Fibroblast of skin of back (primary cell): ENCODE measurements at places on chromosomes 7 and 10.
A peak's percentile ranks its signal among the peaks of the same experiment; 100 is the strongest.

- no peak for DNase-seq
Observed at GRCh38 chr7:71911051-71911450, 501.1 kb downstream of the CALN1 start.

DNA sequence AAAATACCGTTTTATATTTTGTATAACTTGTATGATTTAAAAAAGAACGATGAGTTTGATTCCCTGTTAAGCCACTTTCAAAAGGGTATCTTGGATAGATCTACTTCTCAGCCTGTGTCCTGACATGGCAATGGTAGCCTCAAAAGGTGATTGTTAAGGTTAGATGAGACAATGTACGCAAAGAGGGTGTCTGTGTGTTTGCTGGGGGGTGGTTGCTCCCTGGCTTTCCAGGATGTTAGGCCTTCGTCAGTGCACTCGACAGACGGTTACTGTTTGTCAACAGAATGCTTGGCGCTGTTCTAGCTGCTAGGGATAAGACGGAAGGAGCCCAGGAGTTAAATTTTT lies 90.3 kb downstream of the NEURL1 start:
- no peak for DNase-seq

DNA sequence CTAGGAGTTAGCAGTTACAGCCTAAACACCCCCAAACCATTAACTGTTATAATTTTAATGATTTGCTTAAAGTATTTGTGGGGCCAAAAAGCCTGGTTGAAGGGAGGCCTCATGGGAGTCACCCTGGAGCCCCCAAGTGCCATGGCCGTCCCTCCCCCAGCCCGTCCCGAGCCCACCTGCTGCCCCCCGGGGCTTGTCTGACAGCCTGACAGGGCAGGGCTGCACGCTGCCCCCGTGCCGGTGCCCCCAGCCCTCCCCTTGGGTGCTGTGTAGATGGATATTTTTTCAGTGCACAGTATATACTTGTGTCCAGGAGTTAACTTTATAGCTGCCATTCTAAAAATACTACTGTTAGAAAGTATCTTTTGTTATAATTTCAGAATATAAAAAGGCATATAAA lies 108.4 kb downstream of the CYTH3 start:
- no peak for DNase-seq

DNA sequence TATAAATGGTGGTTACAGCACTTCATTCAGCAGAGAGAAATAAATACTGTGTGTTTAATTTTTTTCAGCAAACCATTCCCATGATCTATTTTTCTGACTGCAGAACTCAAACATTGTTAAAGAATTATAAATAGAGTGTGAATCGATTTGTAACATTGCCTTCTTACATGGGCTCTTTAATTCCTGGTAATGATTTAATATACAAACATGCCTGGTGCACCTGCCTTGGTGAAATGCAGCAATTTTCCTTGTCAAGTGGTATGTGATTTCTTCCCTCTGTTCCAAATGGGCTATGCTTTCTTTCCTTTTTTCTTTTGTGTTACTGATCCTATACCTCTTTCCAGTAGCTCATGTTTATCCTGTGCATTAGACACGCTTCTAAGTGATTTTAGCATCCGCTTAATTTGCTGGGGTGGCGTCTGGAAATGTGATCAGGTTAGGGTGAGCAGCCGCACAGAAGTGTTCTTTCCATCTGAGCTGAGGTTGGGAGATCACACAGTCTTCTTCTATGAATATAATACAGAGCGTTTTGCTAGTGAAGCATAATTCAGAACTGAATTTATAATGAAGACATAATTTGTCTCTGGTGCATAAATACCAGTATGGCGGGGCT lies 94.3 kb upstream of the ITGB1 start:
- DNase-seq, result no peak

DNA sequence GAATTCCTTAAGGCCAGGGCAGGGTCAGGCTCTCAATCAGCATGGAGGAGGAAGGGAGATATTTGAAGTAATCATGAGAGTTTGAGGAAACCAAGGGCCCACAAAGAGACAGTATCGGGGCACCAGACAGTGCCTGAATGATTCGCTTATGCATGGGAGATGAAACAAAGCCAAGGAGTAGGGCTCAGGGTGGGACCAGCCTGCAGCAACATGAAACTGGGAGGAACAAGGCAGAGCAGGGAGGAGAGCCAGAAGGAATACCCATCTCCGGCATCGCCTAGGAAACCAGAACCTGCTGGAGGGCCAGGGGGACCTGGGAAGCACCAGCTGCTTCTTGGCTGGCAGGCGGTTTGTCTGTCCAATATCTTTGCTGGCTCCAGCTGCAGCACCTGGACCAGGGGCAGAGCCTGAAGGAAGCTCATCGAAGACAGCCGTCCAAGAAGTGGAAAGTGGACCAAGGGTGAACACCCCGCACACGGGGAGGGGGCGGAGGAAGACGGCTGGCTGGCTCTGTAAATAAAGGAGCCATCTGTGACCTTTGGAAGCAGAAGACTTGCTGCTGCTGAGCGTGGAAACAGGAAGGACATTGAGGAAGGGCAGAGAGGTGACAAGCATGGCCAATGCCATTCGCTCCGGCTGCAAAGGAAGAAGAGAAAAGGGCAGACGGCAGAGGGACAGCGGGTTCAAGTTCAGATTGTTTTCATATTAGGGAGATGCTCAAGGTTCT lies 34.4 kb upstream of the ECHDC3 start:
- DNase-seq, result no peak

DNA sequence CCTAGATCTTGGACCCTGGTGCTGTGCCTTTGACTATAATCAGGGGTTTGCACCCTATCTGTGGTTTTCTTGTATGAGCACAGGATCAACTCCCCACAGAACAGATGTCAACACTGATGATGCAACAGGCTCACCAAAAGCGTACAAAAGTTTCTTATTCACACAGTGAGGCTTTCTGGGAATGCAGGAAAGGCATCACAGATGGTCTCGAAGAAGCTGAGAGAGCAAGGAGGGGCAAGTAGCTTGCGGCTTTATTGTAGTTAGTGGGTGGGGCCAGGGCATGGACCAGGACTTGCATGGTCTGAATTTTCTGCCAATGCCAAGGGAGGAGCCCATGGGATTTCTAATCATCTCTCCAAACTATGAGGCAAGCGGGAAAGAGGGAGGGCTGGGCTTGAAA lies 46.2 kb downstream of the SEC61G start:
- DNase-seq, result no peak

- DNase-seq, result no peak
Observed at GRCh38 chr7:56483153-56483552, 366.9 kb upstream of the NUPR2 start.

GRCh38 chr10:14220026-14220425 lies 110.7 kb downstream of the FRMD4A start:
- no peak for DNase-seq

DNA sequence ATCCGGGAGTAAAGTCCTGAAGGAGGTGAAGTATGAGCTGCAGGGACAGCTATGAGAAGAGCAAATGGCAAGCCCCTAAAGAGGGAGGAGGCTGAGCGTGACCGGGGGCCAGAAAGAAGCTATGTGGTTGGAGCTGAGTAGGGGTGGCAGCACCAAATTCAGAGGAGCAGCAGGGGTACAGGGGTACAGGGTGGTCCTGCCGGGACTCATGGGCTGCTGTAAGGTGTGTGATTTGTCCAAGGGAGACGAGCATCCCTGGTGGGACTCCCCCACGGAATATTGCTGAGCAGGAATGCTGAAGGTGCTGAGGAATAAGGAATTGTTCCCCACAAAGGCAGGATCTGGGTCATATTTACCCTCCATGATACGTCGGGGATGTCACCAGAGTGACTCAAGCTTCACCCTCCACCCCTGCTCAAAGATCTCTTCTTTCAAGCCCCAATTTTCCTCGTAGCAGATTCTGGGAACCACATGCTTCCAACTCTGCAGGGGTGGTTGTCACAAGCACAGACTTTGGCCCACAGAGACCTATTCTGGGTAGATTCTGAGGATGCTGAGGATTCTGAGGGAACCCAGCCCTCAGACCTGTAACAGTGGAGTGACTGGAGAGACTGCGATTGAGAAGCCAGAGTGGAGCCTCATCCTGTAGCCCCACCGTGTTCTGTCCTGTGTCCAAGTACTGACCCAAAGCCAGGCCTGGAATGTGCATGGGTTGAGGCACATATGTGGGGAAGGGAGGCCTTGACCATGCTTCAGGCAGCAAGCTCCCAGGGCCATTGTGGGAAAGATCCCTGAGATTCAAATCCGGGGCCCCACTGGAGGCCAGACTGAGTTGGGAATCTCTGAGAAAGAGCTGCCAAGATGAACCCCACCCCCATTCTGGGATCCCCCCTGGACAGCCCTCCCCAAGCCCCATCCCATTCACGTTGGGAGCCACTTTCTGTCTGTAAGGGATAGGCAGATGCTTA lies 4.2 kb downstream of the SFTPD start:
- DNase-seq, result no peak

DNA sequence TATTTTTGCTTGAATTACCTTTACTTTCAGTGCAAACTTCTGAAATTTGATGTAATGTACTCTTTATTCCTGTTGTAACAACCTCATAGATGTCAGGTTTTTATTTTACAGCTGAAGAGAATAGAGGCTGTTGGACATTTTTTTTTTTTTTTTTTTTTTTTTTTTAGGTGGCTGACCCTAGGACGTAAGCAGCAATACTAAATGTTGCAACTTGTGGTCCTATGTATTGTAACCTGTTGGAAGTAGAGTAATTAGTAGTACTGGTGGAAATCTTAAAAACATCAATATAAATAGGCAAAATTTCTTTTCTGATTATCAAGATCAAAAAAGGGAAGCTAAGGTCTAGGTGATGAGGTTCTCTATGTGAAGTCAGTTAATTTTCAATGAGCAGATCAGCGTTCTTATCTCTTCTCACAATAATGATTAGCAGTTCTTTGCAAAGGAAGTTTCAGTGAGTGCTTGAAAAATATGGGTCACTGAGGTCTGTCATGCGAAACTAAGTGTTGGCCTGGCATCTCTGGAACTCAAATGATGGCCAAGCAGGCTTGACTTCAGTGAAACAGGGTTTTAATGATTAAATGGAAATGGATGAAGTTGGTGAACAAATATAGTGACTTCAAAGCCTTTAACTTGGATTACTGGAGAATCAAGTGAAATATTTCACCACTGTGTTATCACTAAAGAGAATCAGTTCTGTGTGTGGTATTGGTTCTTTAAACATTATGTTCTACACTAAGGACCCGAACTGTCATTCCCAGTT lies 42.7 kb downstream of the BICC1 start:
- no peak for DNase-seq

- DNase-seq, result no peak
Observed at GRCh38 chr7:64744680-64745079, 49.5 kb upstream of the ZNF138 start.

- DNase-seq, result peak; percentile 99
Observed at GRCh38 chr7:19404912-19405329, 259.7 kb upstream of the FERD3L start.

DNA sequence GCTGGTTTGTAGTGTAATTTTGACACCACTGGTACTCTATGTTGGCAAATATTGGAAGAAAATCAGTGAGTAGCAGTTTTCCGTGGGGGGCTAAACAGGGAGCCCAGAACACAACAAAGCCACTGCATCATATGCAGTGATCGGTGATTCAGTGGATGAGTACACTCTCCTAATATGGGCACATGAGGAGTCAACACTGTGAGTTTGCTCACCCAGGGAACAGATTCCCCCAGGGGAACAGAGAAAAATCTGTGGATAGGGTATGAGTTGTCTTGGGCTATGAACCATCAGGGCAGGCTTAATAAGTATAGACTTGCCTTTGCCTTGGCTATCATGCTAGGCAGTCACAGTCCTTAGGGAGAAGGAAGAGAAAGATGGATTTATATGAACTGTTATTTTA lies 227.7 kb upstream of the SEMA3E start:
- peak; percentile 85 for DNase-seq

GRCh38 chr10:97062456-97062855 lies 123.3 kb downstream of the SLIT1 start:
- DNase-seq, result no peak

- DNase-seq, result peak; percentile 54
Observed at GRCh38 chr10:13536674-13537366, 8.0 kb upstream of the BEND7 start.

GRCh38 chr10:131214521-131215244 lies 96.8 kb downstream of the TCERG1L start:
- DNase-seq, result no peak

DNA sequence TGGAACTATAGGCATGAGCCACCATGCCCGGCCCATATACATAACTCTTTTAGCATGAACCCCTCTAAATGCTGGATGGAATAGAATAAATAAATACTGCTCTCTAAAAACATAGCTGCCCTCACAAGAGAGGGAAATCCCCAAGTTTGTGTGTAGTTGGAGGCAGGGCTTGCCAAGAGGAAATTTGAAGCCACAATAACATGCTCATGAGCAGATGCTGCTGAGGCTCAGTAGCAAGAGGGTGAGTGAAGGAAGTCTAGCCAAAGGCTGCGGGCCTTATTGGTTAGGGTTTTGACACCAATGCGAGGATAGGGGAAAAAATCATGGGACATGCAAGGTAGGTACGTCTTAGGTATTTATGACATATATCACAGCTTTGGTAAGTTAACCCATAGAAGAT lies 17.3 kb downstream of the TPK1 start:
- DNase-seq, result peak; percentile 4

GRCh38 chr7:148290538-148290937 lies 300.0 kb upstream of the C7orf33 start:
- no peak for DNase-seq

DNA sequence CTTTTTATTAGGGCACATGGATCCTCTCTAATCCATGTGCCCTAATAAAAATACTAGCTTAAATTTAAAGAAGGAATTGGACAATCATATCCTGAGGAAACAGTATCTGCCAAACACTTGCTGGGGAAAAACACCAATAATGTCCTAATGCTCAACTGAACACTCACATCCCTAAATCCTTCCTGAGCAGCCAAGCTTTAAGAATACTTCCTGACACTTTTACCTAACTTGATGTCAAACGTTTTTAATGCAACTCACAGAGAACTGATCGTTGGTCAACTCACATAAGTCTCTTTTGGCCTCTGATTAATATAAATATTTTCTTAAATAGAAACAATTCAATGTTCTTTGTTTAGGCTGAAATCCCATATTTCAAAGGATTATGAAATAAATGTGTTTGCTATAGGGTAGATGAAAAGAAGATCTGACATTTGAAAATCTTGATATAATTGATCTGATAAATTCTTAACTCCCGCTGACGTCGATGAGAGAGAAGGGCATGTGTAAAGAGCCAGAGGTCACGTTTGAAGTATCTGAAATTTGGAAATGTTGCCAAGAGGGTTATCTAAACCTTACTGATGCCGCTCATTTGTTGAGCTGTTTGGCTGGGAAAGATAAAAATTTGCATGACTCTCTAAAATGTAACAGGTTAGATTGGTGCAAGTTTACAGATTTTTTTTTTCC lies 122.8 kb upstream of the RHOBTB1 start:
- DNase-seq, result no peak

DNA sequence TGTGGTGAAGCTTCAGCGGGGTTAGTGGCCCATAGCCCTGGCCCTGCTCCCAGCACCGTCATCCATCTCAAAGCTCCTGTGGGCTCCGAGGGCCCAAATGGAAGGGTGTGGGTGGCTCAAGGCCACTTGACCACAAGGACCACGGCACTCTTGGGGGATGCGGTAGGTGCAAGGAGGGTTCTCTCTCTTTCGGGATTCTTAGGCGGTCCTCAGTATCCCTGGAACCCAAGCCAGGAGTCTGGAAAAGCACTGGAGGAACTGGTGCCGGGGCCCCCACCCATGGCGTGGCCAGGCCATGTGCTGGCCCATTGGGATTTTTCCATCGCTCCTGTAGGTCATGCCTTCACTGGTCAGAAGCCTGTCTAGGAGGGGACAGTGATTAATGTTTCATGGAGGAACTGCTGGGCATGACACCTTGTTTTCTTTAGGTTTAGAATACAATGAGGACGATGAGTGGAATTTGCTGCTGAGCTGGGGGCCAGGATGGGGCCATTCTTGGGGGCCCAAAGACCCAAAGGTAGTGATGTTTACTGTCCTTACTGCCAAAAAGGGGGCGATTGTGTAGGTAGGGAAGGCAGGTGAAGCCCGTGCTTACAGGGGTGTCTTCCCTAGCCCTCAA lies 16.7 kb downstream of the AQP1 start:
- no peak for DNase-seq
